A172 (cell line): ENCODE measurements at places on chromosomes 1 and 21.

DNA sequence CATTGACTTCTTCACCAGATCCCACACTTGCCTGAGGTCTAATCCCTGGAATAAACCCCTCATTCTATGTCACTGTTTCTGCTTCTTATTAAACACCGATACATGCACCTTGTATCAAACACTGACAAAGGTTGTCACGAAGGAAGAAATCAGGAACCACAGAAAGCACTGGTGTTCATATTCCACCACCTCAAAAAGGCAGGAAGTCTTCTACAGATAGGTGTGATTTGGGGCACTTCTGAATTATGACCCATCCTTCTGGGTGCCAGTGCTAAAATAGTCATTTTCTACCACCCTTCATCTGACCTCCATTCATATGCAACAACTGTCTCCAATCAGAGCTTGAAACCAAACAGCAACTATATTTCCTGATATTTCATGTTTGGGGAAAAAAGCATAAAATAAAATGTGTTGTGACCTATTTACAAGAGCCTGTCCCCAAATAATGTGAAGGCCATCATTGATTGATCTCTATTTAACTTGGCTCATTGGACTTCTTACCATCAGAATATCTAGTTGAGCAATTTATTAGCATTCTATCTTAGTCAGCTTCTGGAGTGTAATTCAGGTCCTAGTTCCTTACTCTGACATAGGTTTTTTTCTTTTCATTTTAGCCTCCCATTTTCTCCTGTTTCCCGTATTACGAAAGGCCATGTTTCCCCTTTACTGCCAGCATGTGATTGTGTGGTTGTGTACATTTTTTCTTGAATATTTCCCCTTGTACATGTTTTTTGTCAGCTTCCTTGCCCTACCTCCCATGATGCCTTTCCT is 43.1 kb downstream of the DUSP10 start:
- DNase-seq: no peak

GRCh38 chr1:169526120-169526832 is 40.5 kb upstream of the SLC19A2 start:
- no peak for DNase-seq

- DNase-seq: no peak
Measured at GRCh38 chr21:45014747-45015468, 59.5 kb upstream of the ADARB1 start.

GRCh38 chr1:34781844-34782391 is 904 bp downstream of the GJB3 start:
- DNase-seq: no peak

DNA sequence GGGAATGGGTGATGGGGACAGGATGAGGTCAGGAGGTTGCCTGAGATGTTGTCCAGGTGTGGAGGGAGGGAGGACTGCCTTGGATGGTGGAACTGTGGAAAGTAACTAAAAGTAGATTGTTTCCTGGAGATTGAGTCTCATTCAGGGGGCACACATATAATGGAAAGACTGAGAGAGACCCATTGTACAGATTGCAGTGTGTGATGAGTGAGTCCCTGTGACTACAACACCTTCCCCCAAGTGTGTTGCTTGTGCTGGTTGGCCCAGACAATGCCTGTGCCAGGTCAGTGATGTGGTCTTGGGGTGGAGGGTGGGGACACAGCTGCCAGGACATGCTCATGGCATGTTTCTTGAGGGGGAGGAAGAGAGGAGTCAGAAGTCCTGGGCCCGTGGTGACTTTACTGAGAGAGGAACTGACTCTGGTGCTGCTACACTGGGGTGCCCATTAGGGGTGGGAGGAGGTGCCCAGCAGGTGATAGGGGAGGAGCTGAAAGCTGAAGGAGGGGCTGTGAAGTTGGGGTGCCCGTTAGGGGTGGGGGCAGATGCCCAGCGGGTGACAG is 5.2 kb downstream of the SNAP47 start:
- DNase-seq: no peak

DNA sequence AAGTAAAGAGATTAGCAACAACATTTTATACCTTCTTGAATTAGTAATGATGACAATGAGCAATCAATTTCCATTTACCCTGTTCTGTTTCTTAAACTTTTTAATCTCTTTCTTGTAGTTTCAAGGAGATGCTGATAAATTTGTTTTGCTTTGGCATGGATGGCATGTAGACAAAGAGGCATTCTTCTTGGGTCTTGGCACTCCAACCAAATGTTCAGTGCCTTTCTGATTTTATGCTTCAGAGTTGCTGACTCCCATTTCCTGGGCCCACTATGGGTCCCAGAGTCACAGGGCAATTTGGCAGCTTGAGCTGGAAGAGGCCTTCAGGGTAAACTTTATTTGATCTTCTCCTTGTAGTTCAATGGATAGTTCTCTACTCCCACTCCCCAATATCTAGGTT is 42.1 kb upstream of the OSBPL9 start:
- DNase-seq: no peak

GRCh38 chr1:201499795-201500669 is 6.9 kb downstream of the CSRP1 start:
- DNase-seq: no peak

- DNase-seq: no peak
Measured at GRCh38 chr21:32794644-32795079, 23.1 kb upstream of the PAXBP1 start.
